Glutamatergic neuron (in vitro differentiated cells): ENCODE measurements at places on chromosomes 3 and 15.
A peak's percentile ranks its signal among the peaks of the same experiment; 100 is the strongest.

- no peak for DNase-seq
Observed at GRCh38 chr3:172107403-172107802, 68.0 kb downstream of the FNDC3B start.

DNA sequence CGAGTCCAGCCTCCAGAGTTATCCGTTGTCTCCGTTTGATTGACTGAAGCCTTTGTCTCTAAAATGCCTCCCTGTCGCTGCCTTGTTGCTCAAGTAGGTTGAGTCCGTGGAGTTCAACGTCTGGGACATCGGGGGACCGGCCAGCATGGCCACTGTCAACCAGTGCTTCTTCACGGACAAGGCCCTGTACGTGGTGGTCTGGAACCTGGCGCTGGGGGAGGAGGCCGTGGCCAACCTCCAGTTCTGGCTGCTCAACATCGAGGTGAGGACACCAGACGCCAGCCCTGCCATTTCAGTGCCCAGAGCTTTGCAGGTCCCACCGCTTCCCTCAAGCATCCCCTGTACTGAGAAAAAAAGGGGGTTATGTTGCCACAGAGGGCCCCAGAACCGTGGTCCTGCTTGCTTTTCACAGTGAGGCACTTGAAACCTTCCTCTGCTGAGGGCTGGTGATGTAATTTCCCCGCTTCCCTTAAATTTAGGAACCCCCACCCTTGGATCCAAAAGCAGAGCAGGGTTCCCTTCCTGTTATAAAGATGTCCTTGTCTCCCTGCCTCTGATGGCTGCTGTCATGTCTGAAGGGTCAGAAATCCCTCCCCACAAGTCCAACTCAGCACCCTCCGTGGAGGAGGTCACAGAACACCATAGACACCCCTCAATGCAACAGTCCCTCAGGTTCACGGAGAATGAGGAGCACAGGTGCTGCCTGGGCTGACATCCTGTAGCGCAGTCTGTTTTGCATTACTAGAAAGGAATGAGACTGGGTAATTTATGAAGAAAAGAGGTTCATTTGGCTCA, 105.7 kb downstream of the LRRK1 start:
- no peak for DNase-seq

DNA sequence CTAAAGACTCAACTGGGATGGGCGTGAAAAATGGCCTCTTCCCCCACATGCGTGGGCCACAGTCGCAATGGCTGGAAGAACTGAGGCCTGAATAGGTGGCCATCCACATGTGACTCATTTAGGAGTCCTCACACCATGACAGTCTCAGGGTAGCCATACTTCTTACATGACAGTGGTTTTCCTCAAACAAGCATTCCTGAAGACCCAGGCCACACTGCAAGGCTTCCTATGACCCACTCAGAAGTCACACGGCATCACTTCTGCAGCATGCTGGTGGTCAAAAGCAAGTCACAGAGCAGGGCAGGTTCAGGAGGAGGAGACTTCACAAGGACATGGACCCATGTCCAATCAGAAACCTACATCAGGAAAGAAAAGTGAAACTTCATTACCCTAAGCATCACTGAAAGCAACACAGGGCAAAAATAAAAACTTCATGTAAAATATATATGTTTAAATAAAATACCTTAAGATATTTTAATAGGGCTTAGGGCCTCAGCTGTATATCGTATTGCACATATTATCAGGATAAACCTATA, 257.1 kb downstream of the OPA1 start:
- no peak for DNase-seq

DNA sequence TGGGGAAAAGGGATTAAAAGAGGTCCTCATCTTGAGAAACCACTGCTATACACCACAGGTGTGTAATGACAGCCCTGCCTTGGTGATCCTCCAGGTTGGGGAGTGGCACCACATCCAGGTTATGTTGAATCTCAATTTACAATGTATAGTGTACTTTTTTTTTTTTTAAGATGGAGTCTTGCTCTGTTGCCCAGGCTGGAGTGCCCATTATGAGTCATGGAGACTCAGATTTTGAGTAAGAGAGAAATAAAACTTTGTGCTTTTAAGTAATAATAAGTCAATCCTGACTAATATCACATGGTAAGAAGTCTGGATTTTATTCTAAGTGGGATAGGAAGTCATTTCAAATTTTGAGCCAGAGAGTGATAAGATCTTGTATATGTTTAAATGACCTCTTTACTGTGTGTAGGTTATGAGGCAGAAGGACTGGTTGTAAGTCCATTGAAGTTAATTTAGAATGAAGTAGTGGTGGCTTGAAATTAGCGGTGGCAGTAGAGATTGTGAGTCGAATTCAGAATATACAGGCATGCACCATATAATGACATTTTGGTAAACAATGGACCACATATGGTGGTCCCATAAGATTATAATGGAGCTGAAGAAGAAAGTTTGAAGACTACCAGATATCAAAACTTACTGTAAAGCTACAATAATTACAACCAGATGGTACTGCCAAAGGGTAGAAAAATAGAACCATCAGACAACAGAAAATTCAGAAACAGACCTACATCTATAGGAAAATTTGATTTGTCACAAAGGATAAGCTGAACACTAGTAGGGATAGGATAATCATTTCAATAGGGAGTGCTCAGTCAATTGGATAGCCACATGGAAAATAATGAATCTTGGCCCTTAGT, 20.7 kb downstream of the POPDC2 start:
- DNase-seq = no peak

- no peak for DNase-seq
Observed at GRCh38 chr3:171994646-171995428, 44.5 kb upstream of the FNDC3B start.

GRCh38 chr3:127688416-127689265, 15.9 kb downstream of the ABTB1 start:
- DNase-seq = peak; percentile 10

DNA sequence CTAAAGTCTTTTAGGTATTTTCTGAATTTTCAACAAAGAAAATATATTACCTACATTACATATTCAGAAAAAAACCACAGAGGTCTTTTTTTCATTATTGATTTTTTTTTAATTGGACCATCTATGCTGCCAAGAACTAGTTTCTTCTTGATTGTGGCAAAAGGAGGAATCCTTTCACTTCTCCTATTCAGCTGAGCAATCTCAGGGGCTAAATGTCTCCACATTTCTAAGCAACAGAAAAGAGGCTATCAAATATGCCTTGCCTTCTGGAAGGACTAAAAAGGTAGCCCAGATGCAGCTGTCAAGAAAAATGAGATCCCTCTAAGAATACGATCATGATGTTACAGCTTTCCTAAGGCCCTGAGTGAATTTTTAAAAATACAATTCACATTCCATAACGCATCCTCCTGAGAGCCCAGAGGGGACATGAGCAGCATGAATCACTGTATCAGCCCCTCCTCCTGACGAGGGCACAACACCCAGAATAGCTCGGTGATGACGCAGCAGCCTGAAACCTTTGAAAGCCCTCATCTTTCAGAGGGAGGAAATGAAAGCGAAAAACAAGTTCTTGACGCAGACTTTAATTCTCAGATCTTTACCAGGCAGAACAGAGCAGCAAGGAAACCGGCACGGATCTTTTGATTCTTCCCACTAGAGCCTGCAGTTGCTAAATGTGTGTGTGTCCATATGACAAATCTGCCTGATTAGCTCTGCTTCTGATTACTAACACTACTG, 24.6 kb downstream of the RUBCN start:
- peak; percentile 55 for DNase-seq

GRCh38 chr15:67803996-67804843, 21.1 kb upstream of the SKOR1 start:
- peak; percentile 75 for DNase-seq

GRCh38 chr15:75233504-75234190, 24.5 kb upstream of the GOLGA6C start:
- peak; percentile 4 for DNase-seq
